ENCODE measurements at places on chromosomes 11 and 22.

DNA sequence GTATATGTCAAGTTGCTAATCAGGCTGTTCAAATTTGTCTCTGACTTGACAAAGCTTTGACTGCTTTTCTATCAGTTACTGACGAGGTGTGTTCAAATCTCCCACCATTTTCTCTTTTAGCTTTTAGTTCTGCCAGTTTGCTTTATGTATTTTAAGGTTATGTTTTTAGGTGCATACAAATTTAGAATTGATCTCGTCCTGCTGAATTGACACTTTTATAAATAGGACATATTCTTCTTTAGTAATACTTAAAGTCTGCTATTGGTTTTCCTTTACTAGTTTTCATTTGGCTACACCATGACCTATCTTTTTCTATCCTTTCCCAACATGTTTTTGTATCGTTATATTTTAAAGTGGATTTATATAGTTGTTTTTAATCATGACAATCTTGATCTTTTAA lies 65.7 kb upstream of the KCNQ1OT1 start:
- no peak for DNase-seq

DNA sequence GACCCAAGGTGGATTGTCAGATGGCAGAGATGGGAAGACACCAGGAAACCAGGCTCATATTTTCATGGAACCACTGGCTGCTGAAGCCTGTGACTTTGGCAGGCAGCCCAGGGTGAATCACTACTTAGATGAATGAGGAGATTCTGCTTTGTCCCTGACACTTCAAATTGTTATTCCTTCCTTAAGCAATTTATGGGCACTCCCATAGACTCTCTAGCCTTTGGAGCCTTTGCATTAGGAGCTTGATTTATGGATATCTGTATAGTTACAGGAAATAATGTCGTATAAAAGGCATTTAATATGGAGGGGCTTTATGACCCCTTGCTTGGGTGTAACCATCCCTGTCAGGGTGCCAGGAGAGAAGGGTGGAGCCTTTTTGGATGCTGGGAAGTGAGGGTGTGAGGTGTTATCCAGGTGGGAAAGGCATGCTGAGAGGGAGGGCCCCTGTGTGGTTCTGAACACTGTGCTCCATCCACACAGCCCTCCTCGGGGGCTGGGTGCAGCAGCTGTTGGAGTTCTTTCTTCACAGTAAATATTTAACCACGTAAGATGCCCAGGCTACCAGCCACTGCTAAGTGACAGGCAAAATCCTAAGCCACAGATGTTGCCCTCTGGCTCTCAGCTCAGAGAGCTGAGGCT lies 35.3 kb downstream of the IL18 start:
- no peak for DNase-seq

GRCh38 chr11:1969035-1969434 lies 21.9 kb downstream of the MRPL23 start:
- DNase-seq: no peak

- no peak for DNase-seq
Measured at GRCh38 chr11:131246156-131246555, 124.3 kb upstream of the NTM start.

GRCh38 chr11:47248664-47249377 lies at the start of gene ACP2:
TSS of gene ACP2 (minus strand) at chr11:47248814. CDS start at chr11:47248789, 25 bp downstream.
- DNase-seq: peak; percentile 85

DNA sequence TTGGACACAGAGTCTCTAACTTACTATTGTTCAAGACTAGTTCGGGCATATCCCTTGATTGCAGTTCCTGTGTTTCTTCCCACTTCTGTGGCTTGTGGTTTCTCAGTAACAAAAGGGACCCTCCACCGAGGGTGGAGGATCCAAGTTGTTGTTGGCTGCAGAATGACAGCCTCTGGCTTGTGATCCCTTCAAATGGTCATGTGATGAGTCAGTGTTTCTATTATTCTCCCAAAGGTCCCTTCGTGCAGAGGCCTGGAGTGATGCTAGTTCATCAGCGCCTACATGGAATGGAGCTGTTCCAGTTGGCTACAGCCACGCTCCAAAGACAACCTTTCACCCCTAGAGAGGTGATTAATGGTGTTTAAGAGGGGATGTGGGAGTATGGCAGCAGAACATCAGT lies 2.6 kb upstream of the VWCE start:
- no peak for DNase-seq

DNA sequence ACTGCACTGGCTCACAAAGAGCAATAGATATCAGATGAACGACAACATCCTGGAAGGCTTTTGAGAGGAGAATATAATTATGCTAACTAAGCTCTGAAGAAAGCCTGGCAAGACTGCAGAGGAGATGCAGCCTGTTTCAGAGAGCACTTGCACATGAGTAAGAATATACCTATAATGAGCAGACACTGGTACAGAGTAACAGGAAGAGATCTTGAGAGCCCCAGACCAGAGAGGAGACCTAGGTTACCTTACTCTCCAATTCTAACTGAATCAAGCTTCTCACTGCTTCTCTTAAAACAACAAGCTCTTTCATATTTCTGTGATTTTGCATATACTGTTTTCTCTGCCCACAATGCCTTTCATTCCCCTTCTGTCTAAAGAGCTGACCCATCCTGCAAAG lies 66.5 kb downstream of the FAM168A start:
- DNase-seq: no peak

DNA sequence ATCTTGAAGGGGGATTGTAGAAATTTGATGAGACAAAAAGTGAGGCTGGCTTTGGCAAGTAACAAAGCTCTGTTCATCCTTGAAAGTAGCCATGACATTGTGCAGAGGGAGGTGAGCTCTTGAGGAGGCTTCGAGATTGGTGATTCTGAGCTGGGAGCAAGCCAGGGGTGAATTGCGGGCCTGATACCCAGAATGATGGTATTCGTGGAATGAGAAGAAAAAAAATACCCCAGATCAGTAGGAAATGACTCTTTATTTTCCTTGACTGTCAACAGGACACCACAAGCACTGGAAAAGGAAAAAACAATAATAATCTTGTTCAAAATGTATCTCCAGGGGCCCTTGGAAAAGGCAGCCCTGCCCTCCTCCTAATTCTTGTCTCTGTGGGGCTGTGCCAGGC lies 62.7 kb downstream of the TSPAN18 start:
- DNase-seq: no peak

- no peak for DNase-seq
Measured at GRCh38 chr11:16191212-16191867, 165.0 kb downstream of the SOX6 start.

DNA sequence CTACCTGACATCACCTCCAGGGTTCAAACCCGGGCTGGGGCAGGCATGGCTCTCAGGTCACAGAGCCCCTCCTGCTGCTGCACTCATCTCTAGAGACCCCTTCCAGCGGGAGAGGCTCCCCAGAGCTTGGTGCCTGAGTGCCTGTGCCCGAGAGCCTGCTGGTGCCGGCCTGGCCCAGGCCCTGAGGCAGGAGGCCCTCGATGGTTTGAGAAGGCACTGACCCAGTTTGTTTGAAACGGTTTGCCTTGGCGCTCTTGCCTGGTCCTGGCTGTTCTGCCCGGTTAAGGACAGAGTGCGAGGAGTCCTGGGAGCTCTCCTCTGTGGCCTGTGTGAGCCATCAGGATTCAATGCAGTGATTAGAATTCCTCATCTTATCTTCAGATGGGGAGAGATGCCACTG lies 88.9 kb downstream of the TBC1D22A start:
- DNase-seq: no peak

GRCh38 chr11:124844664-124845079 lies 20.6 kb upstream of the ROBO3 start:
- no peak for DNase-seq

DNA sequence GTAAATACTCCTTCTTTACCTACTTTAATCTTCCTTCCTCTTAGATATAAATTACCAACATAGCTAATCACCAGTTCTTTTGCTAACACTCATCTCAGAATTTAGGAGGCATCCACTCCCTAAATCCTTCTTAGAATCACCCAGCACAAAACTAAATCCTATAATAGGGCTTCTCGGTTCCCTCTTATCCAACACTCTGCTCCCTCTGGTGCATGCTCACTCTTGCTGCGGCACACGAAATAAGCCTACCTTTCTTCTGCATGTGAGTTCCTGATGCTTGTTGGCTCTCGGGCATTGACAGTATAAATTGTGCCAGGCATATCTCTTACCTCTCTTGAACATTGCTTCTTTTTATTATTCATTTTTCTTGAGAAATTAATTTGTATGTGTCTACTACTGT lies 61.0 kb downstream of the OR5AK2 start:
- DNase-seq: no peak

GRCh38 chr11:17129003-17129402 lies 51.5 kb upstream of the RPS13 start:
- DNase-seq: no peak

All from CD4-positive, alpha-beta T cell (primary cell).